ENCODE measurements at places on chromosomes 11 and 22.

GRCh38 chr11:115173136-115173535 is 331.1 kb downstream of the CADM1 start:
- DNase-seq, result no peak

GRCh38 chr22:27685515-27685914 is 116.0 kb downstream of the MN1 start:
- no peak for DNase-seq

DNA sequence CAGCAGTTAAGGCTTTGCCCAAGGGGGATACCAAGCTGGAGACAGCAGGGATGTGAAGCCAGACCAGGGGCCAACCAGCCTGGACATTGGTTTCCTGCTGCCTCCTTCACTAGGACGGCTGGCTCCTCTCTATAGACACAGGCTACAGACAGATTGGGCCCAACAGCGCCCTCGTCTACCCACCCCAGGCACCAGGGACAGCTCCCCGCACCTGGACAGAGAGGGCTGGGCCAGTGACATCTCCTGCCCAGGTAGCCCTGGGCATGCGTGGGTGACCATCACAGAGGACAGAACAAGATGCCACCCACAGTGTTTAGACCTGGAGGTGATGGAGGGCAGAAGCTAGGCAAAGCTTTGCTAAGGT is 1.2 kb downstream of the DKK3 start:
- DNase-seq, result no peak

- DNase-seq, result no peak
Observed at GRCh38 chr11:67492069-67492727, 9.4 kb downstream of the AIP start.

GRCh38 chr11:95327273-95327948 is 96.4 kb upstream of the SESN3 start:
- no peak for DNase-seq

Measured in activated CD8-positive, alpha-beta memory T cell treated with anti-CD3 and anti-CD28 coated beads for 1 hour (primary cell).